ENCODE measurements at places on chromosomes 7 and 10.

- DNase-seq: no peak
Observed at GRCh38 chr7:34728156-34728555, 70.1 kb downstream of the NPSR1 start.

- DNase-seq: no peak
Observed at GRCh38 chr7:118642396-118642795, 417.9 kb downstream of the ANKRD7 start.

DNA sequence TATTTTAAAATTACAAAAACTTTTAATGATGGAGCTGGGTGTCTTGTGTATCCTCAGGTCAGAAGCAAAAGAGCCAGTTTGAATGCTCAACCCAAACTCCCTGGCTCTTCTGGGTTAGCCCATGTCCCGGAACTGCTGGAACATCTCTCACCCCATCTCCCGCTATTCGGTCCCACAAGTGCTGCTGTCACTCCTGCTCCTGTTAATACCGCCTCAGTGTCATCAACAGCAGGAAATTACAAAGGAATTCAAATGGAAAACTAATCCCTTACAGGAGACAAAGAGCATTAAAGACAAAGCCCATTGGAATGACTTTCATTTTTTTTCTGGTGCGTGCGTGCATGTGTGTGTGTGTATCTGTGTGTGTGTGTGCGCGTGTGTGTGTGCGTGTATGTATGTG, 112.0 kb upstream of the C7orf33 start:
- no peak for DNase-seq

GRCh38 chr7:116552602-116553001, 27.8 kb downstream of the CAV1 start:
- DNase-seq: no peak

DNA sequence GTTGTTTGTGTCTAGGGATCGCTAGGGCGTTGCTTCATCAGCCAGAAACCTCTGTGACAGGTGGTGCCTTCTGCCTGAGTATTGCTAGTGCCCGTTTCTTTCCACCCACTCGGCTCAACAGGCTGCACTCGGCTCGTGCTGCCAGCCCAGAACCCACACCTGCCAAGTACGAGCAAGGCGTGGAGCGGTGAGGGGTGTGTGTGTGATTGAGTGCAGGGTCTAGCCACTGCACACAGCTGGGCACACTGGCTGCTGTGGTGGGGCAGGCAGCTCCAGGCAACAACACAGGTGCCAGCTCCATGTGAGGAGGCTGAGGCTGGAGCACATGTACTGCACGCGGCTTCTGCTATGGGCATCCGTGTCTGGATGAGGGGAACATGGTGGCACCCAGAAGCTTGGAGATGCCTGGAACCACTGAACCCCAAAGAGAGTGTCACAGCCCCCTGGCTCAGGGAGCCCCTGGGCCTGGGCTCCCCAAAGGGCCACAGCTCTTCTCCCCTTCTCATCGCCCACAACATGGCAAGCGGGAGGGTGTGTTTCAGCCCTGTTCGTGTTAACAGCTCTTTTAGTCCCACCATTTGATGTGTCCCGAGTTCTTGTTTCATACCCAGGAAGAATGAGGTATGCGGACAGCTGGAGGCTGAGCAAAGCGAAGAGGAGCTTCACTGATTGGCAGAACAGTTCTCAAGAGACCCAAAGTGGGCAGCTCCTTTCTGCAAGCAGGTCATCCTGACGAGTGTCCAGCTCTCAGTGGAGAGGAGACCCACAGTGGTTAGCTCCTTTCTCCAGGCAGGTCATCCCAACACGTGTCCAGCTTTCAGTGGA, 78.1 kb downstream of the HDAC9 start:
- no peak for DNase-seq
